ENCODE measurements at places on chromosomes 4 and X. TPM values are rescaled to one million over a fixed set of nuclear protein-coding genes. Genes with fewer than 3 reads are reported as not detected.

The FAM50A gene
- total RNA-seq = 77.5 TPM

GRCh38 chr4:20805716-20806115 lies 105.5 kb downstream of the PACRGL start:
- no peak for DNase-seq
- H3K4me3 ChIP-seq = no peak overlapping the region
- H3K27me3 ChIP-seq = no peaks in the 10 kb centered on the region

GRCh38 chr4:78845472-78845871 lies 69.3 kb downstream of the BMP2K start:
- no peak overlapping the region for H3K27ac ChIP-seq
- no peaks in the 10 kb centered on the region for H3K36me3 ChIP-seq
- H3K4me3 ChIP-seq = no peak overlapping the region
- DNase-seq = no peak
- H3K27me3 ChIP-seq = no peaks in the 10 kb centered on the region

DNA sequence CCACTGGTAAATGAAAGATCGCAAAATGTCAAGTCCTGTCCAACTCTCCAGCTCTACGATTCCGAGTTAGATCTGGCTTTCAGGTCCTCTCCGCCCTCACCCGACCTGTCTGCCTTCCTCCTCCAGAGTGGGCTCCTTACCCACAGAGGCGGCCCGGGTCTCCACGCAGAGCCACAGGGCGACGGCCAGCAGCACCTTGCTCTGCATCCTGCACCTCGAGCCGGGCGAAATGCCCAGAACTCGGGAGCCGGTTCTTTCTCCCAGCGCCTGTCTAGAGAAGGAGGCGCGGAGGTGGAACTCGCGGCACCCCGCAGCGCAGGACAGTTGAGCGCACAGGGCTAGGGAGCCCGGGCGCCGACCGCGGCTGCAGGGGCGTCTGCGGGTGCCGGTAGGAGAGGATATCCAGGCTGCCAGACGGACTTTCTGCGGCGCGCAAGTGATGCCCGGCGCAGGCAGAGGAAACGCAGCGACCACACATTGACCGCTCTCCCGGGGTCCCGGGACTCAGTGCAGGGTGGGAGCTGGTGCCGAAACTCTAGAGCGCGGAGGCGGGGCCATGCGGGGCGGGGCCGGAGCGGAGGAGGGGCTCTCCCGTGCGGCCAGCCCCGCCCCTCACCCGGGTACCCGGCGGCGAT lies at the start of gene KDR:
Gene KDR (minus strand): TSS at position 509 of the 635 bp plus-strand sequence. CDS start 302 bp downstream, at position 207.
- H3K4me3 ChIP-seq = peak within 1 kb of the TSS; percentile 69
- peaks cover 18% of the 10 kb centered on the region for H3K27me3 ChIP-seq
- peaks cover 18% of the 10 kb centered on the region for H3K4me1 ChIP-seq
- DNase-seq = peak; percentile 54
- peak within 1 kb of the TSS; percentile 74 for H3K27ac ChIP-seq
- no peaks in the 10 kb centered on the region for H3K36me3 ChIP-seq

GRCh38 chrX:153887385-153887784 lies 1.4 kb upstream of the L1CAM start:
- H3K4me1 ChIP-seq = peaks cover 4% of the 10 kb centered on the region
- H3K27me3 ChIP-seq = peaks cover 35% of the 10 kb centered on the region
- H3K27ac ChIP-seq = no peak overlapping the region
- no peak overlapping the region for H3K4me3 ChIP-seq
- H3K36me3 ChIP-seq = no peaks in the 10 kb centered on the region
- no peak for DNase-seq

DNA sequence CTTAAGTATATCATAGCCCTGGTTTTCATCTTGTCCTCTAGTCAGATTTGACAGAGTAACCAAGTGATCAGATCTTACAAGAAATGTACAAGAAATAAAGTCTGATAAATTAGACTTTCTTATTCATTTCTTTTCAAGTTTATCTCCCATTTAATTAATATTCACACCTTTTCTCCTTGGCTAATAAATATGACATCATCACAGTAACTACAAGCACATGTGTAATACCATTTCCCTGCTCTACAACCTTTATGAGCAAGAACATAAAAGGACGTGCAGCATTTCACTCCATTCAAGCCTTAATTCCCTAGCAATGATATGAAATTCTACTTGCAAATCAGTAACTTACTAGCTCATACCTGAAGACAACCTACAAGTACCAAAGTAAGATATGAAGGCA lies 88.5 kb downstream of the BRWD3 start:
- no peak for DNase-seq
- no peak overlapping the region for H3K27ac ChIP-seq
- no peak overlapping the region for H3K4me3 ChIP-seq
- no peaks in the 10 kb centered on the region for H3K4me1 ChIP-seq

GRCh38 chr4:13164783-13165331 lies 319.3 kb downstream of the RAB28 start:
- no peaks in the 10 kb centered on the region for H3K27me3 ChIP-seq
- no peaks in the 10 kb centered on the region for H3K36me3 ChIP-seq
- no peak overlapping the region for H3K4me3 ChIP-seq
- H3K4me1 ChIP-seq = no peaks in the 10 kb centered on the region
- no peak overlapping the region for H3K27ac ChIP-seq

- H3K4me1 ChIP-seq = no peaks in the 10 kb centered on the region
- no peak for DNase-seq
- H3K27me3 ChIP-seq = no peaks in the 10 kb centered on the region
- no peaks in the 10 kb centered on the region for H3K36me3 ChIP-seq
- no peak overlapping the region for H3K27ac ChIP-seq
- H3K4me3 ChIP-seq = no peak overlapping the region
Observed at GRCh38 chrX:7316280-7316679, 168.3 kb upstream of the PUDP start.
